NCI-H510A (cell line): ENCODE measurements at places on chromosomes 2 and 18.

DNA sequence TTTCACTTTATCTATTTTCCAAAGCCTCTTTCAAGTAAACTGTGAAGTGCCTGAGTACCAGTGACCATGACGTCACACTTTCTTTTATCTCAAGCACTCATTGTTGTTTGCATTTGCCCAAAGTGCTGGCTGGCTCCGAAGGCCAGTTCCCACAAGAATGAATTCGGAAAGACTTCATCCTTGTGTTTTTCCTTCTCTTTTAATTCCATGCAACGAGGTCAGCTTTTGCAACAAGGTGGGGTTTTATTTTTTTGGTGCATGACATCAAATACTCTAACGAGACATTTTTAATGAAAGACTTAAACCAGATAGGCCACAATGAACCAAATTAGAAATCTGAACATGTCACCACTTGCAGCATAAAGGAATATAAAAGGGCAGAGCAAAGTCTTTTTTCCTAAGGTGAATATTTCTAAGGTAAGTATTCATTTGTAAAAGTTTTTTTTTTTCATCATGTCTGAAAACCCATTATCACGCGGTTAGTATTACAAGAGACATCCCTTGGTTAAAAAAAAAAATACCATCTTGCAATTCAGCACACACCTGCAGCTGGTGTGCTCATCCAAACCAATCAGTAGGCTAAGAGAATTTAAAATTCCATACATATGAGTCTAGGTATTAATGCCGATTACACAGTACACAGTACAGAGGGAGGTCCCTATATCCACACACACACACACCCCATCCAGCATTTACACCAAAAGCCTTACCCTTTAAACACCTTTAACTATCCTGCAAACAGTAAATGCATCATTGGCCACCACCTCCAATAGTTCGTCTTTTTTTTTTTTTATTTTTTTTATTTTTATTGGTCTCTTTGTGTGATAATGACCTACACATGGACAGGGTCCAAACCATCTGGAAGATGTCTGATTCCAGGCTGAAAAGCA is 2.3 kb downstream of the ARL4C start:
- peak; percentile 30 for DNase-seq

DNA sequence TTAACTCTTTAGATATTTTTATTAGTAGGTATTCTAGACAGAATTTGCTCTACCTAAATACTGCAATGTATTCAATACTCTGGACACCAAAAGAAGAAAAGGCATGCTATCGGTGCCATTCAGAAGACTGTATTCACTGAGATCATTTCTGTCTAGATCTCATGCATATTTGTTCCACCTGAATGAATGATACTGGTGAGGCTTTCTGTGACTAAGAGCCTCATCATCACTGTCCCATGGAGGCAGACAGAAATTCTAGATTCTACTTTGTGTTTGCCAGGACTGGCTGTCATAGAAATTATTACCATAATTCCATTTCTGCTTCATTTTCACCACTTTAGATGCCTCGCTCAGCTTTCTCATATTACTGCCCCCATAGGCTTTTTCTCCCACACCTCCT is 340.7 kb downstream of the MBD2 start:
- DNase-seq, result no peak

GRCh38 chr2:191166111-191166755 is 15.4 kb upstream of the STAT4 start:
- peak; percentile 15 for DNase-seq

GRCh38 chr2:29662861-29663260 is 258.5 kb downstream of the ALK start:
- DNase-seq, result no peak

DNA sequence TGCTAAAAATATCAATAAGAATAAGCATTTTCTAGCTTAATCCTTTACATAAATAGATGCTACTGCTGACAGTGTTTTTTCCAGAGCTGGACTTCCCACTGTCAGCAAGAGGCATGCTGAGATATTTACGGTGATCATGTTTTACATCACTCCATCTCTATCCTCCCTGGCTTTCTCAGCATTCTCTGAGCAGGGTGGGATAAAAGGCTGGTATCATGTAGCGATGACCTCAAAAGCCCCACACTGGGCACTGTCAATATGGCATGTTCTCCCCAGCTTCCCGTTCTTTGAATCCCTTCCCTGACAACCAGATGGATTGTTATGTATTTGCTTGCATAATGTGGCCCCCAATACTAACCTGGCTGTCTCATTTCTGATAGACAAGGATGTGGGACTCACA is 83.2 kb upstream of the EPHA4 start:
- no peak for DNase-seq

DNA sequence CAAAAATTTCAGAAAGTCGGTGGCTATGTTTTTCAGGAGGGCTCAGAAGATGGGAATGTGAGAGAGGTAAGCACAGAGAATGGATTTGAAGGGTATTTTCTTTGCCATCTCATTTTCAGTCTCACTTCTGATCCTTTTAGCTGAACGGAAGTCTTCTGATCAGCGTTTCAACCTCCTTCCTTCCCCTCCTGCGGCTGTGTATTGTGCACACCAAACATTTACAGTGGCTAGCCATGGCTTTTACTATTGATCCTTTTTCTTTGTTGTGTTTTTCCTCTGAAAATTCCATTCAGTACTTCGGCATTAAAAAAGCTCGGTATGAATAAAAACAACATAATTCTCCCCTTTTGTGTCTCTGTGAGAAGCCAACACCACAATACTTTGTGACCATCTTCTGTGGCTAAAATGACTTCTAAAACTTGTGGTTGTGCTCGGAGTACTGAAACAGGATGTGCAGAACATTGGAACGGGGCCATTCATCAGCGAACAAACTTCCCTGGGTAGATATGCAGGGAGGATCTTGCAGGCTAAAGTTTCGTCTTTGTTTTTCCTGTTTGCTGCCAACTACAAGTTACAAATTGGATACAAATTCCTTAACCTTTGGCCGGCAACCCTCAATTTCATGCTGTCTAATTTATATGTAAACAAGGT is 260.8 kb upstream of the FAM98A start:
- no peak for DNase-seq

GRCh38 chr2:54208364-54209240 is 47.4 kb downstream of the TSPYL6 start:
- DNase-seq, result no peak
